ENCODE measurements at places on chromosomes 4 and X.

DNA sequence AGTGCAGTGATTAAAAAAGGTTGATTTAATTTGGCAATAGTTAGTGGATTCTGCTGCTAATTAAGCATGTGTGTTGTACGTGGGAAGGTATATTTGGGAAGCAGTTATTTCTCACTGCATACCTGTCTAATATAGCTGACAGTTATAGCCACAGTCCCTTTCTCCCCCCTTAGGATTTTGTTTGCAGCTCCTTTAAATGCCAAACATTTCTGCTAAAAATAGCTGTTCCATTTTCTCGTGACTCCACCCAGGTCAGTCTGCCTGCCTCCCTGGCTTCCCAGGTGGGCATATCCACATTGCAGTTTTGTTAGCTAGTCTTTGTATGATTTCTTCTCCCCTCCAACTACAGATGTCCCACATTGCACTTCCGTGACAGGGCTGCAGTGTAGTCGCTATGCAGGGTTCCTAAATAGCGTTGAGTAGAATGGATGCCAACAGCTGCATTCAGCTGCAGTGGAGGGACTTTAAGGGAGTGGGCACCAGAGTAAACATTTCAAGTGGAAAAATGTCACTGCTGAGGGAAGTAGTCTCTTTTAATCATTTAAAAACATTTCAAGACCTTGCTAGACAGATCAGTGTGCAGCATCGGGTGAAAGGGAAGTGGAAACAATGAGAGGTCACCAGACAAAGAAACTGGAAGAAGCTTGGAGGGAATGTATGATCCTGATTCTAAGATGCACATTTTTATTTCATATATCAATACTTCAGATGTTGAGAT, 326.3 kb downstream of the RAPGEF2 start:
- H3K27me3 ChIP-seq, result peaks cover 2% of the 10 kb centered on the region
- no peaks in the 10 kb centered on the region for H3K36me3 ChIP-seq
- peaks cover 3% of the 10 kb centered on the region for H3K4me1 ChIP-seq

- H3K4me1 ChIP-seq, result no peaks in the 10 kb centered on the region
- no peak overlapping the region for H3K4me3 ChIP-seq
- no peaks in the 10 kb centered on the region for H3K36me3 ChIP-seq
- DNase-seq, result no peak
- peaks cover 2% of the 10 kb centered on the region for H3K27me3 ChIP-seq
Observed at GRCh38 chr4:67869580-67870190, 14.1 kb downstream of the TMPRSS11D start.

DNA sequence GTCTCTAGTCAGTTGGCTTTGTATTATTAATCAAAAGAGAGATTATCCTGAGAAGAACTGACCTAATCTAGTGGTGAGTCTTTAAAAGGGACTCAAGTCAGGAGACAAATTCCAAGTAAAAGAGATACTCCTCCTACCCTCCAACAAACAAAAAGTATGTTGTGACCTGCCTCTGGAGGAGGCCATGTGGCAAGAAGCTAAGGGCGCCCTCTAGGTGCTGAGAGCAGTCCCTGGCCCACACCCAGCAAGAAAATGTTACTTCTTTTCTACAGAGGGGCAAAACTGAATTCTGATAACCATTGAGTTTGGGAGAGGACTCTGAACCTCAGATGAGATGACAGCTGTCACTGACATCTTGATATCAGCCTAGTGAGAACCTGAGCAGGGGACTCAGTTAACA, 953.6 kb upstream of the AGA start:
- H3K4me1 ChIP-seq, result no peaks in the 10 kb centered on the region
- DNase-seq, result no peak
- no peaks in the 10 kb centered on the region for H3K27me3 ChIP-seq
- no peak overlapping the region for H3K4me3 ChIP-seq

GRCh38 chr4:122854447-122855352, 28.1 kb downstream of the FGF2 start:
- no peak overlapping the region for H3K4me3 ChIP-seq
- H3K36me3 ChIP-seq, result no peaks in the 10 kb centered on the region
- no peak for DNase-seq

DNA sequence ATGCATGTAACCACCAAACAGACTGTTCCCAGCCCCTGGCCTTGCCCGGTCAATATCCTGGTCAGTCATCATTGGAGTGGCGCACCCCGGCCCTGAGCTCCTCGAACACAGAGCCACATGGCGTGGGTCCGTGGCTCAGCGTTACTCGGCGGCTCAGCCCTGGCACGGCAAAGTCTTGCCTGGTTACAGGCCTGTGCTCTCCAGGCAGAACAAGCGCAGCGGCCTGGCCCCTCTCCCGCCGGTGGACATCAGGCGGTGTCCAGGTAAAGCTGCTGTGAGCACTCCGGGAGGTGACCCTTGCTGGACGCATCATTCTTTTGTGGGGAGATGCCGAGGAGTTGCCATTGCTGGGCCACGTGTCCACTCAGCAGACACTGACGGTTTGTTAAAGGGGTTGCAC, 6.1 kb upstream of the UVSSA start:
- H3K27ac ChIP-seq, result no peak overlapping the region
- no peak overlapping the region for H3K4me3 ChIP-seq
- H3K4me1 ChIP-seq, result peaks cover 29% of the 10 kb centered on the region
- no peaks in the 10 kb centered on the region for H3K27me3 ChIP-seq
- no peak for DNase-seq
- H3K36me3 ChIP-seq, result peaks cover 58% of the 10 kb centered on the region

Data from activated T-helper 2 cell treated with anti-CD3 and anti-CD28 coated beads, Interferon-gamma antibody, Interleukin-2, Interleukin-4, amounts not matched to agents 10 μg/mL and 5 μg/mL and 100 μg/mL, durations not matched to agents 14 hours and 24 hours and 36 hours (primary cell).